ENCODE measurements at places on chromosomes 1 and 21.
A peak's percentile ranks its signal among the peaks of the same experiment; 100 is the strongest.

DNA sequence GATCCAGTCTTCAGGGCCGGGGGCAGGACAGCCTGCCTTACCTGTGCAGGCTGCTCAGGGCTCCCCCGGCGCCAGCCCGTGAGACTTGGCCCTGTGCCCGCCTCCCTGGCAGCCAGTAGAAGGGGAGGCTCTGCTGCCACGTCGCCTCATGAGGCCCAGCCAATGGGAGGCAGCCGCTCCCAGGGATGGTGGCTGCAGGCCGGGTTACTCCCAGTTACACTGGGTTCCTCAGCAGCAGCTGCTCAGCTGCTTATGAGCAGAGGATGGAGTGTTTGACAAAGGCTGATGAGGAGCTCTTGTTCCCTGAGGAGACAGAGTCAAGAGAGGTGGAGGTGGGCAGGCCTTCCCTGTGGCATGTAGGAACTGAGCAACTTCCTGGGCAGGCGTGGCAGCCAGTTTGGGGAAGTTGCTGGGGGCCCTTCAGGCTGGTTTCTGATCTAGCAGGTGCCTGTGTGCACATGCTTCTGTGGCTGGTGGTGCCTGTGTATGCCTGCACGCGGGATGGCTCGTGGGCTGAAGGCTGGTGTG, 5.5 kb downstream of the MFSD2A start:
- DNase-seq, result no peak

DNA sequence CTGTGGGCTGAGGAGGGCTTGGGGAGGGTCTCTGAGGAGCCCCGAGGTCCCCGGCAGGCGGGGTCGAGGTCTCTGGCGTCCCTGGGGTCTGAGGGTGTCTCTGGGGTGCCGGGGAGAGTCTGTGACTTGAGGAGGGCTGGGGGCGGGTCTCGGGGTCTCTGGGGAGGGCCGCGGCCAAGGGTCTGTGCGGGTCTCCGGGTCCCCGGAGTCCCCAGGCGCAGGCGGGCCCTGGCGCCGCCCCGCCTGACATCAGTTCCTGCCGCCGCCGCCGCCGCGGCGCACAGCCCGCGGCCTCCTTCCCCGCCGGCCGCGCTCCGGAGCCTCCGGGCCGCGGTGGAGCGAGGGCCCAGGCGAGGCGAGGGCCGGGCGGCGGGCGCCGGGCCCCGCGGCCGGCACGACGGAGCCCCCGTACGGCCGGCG, at the start of gene PLEKHM2:
Gene PLEKHM2 (plus strand): TSS at position 279 of the 420 bp plus-strand sequence. CDS start 239 bp downstream, outside the sequence.
- peak; percentile 56 for DNase-seq

DNA sequence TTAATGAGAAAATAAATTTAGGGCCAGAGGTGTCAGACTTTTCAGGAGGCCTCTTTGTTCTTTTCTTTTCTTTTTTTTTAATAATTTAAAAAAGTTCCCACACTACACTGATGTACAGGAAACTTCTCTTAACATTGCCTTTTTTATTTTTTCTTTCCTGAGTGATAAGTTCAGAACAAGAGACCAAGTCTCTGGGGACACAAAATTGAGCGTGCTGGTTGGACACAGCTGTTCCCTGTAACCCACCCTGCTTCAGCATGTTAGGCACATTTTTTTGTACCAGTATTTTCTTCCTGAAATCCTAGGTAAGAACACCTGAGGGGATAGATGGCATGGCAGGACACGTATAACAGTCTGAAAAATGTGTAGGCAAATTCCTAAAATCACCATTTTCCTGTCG, 50.1 kb downstream of the PBX1 start:
- no peak for DNase-seq

- peak; percentile 14 for DNase-seq
These were observed 5.8 kb downstream of the VWA1 start for GRCh38 chr1:1441002-1441888.

GRCh38 chr1:240096974-240097373, 5.3 kb downstream of the FMN2 start:
- DNase-seq, result no peak

- DNase-seq, result no peak
These were observed 63.5 kb upstream of the KIAA1614 start for GRCh38 chr1:180849031-180849775.

- no peak for DNase-seq
These were observed 12.6 kb upstream of the MYOG start for GRCh38 chr1:203098445-203098844.

DNA sequence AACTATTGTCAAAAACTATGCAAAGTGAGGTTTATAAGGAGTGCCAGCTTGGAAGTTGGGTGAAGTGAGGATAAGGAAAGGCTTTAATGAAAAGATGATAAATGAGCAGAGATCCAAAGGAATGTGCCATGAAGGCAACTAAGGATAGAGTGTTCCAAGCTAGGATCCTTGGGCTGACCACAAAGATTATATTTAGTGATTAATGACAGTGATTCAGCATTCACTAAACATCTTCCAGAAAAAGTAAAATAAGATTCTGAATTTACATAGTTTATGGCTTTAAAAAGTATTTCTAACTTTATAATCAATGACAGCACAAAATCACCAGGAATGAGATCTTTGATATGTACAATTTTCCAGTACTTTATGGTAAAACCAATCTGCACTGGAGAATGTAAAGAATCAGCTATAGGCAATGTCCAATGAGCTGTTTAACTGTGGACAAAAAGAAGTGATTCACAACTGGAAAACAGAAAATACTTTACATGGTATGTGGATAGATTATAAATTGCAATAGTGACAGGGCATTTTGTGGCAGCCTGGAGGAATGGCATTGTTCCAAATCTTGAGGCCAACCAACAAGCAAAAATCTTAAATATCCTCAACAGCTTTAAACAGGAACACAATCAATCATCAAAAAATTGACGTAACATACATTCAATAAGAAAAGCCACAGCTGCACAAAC, 91.2 kb upstream of the KCTD3 start:
- no peak for DNase-seq

DNA sequence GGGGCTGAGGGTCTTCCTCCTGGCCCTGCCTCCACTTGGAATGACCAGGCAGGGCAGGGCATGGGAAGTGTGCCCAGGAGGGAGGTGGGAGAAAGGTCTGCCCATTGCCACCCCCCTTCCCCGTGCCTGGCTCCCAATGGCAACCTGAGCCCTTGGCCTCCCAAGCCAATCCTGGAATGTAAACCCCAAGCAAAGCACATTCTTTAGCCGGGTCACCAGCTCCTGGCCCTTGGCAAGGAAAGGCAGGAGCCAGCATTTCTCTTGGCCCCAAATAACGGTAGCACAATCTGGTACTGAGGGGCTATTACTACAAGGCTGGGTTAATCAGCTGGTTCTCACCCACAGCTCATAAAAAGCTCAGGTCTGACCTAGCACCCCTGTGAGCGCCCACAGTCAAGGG, 6.9 kb upstream of the NUAK2 start:
- no peak for DNase-seq

GRCh38 chr1:231643071-231643934, 16.7 kb downstream of the DISC1 start:
- DNase-seq, result no peak

- DNase-seq, result no peak
These were observed 2.2 kb downstream of the ANGPTL1 start for GRCh38 chr1:178868706-178869105.

- no peak for DNase-seq
These were observed 3.0 kb downstream of the TMPRSS3 start for GRCh38 chr21:42392731-42393442.

- no peak for DNase-seq
These were observed 1.2 kb downstream of the PRMT2 start for GRCh38 chr21:46636550-46637285.

GRCh38 chr1:221241157-221241556, 361.9 kb downstream of the HLX start:
- no peak for DNase-seq

DNA sequence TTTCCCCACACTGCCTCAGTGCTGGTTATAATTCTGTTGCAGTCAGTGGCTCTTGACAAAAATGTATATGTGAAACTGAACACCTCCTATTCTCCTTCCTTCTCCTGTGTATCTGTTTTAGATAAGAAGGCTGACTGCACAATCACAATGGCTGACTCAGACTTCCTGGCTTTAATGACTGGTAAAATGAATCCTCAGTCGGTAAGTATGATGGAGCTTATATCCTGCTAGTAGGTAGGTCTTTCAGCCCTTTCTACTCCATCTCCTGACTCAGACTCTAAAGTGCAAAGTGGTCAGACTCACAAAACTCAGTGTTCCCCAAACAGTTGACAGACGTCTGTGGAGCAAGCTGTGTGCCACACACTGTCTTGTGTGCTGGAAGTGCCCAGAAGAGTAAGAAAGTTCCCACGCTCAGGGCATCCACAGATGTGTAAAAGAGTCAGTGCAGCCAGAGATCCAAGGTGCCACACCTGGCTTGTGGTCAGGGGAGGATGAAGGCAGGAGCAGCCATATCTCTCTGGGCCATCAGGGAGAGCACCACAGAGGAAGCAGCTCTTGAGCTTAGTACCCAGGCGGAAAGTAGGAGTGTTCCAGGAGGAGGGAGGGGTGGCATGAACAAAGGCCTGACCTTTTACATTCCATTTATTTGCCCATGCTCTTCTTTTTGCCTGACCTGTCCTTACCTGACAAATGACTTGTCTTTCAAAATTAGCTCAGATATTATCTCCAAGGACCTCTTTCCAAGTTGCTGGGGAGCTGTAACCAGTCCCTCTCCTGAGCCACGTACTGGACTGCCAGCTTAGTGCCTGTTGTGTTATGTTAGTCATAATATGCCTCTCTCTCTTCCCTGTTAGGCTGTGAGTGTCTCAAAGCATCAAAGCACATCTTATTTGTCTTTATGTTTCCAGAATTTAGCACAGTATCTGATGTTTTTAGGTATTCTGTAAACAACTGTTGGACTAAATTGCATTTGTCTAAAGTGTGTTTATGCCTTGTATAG, 14.0 kb upstream of the PODN start:
- DNase-seq, result no peak

GRCh38 chr1:152343006-152343405, 16.8 kb downstream of the FLG2 start:
- no peak for DNase-seq

DNA sequence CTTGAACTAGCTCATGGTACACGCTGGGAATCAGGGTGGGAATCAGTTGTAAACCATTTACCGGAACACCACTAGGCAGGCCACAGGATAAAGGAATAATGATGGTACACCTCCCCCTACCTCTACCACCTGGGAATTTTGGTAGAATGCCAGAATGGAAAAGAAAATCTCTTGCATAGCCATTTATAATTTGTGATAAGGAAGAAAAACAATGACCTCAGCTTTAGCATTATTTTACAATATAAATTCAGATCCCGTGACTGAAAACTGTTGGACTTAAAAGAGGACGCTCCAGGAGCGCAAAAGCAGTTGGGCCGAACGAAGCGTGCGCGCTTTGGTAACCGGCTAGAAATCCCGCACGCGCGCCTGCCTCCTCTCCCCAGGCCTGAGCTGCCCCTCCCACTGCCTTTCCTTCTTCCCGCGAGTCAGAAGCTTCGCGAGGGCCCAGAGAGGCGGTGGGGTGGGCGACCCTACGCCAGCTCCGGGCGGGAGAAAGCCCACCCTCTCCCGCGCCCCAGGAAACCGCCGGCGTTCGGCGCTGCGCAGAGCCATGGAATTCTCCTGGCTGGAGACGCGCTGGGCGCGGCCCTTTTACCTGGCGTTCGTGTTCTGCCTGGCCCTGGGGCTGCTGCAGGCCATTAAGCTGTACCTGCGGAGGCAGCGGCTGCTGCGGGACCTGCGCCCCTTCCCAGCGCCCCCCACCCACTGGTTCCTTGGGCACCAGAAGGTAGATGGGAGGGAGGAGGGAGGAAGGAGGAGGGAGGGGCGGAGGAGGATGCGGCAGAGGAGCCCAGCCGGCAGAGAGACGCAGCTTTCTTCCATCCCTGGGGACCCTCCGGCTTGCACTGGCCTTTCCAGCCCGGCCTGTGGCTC, at the start of gene CYP4X1:
Gene CYP4X1 (plus strand): TSS at position 402 of the 873 bp plus-strand sequence. CDS start 149 bp downstream, at position 551.
- no peak for DNase-seq

DNA sequence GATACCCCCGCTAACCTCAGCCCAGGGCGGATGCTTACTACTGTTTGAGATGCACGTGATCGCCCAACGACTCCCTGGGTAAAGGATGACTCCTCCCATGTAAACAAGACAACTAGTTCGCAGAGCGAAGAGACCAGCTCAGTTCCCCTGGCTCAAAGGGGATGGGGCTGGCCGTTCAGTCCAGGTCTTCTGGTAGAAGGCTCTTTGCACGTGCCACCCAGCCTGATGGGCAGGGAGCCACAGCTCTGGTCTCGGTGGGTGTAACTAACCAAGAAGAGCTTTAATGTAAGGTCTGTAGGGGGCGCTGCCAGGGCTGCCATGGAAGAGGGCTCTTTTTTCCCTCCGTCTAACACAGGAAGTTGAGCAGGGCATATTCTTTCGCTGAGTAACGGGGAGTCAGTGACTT, 49.4 kb upstream of the PARP1 start:
- peak; percentile 48 for DNase-seq

- DNase-seq, result no peak
These were observed 998.7 kb downstream of the NCAM2 start for GRCh38 chr21:21996891-21997290.

- no peak for DNase-seq
These were observed 31.0 kb downstream of the UCK2 start for GRCh38 chr1:165858364-165858823.

DNA sequence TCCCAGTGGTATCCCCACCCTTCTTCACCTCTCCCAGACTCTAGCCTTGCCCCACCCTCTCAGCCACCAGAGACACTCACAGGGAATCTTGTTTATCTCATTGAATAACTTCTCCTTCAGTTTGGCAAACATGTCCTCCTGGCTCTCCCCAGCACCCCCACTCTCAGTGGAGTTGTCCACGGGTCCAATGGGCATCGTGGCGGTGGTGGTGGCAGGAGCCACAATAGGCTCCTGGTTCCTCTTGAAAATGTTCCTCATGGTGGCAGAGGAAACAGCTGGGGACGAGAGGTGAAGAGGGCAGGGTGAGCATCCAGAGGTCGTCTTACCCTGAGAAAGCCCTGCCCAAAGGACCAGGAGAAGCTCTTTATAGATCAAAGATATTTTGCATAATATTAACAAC, 104.7 kb downstream of the SYT2 start:
- DNase-seq, result no peak

DNA sequence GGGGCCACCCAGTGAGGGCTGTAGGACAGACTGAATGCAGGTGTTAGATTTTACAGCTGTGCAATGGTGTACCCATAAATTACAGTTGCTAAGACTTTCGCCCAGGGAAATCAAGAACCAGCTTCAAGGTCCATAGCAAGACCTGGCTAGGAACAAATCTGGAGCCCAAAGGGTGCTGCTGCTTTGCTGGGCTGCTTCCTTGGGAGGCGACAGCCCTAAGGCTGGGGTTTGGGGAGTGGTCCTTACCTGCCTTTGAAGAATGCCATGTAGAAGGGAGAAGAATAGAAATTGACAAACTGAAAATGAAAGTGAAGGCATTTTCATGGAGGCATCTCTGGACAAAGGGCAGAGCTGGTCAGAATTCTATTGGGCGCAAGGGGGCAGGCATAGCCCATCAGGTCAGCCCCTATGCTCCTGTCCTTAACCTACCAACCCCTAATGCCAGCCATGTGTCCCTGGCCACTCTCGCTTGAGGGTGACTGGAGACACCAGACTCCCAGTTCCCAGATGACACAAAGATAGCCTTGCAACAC, 7.6 kb upstream of the ARHGEF19 start:
- DNase-seq, result no peak

Measured in T-cell (primary cell).